ENCODE measurements at places on chromosomes 7 and 10. TPM values are rescaled to one million over a fixed set of nuclear protein-coding genes. Genes with fewer than 3 reads are reported as not detected.

CCDC3 gene
- total RNA-seq = 2.4 TPM

ANKRD61 gene
- 1.3 TPM for total RNA-seq

SEMA3D gene
- total RNA-seq = 35.3 TPM

GRCh38 chr7:43570688-43571365, 12.1 kb upstream of the STK17A start:
- DNase-seq = no peak
